ENCODE measurements at places on chromosomes 7 and 10.

GRCh38 chr10:77550378-77550777 lies 87.2 kb downstream of the KCNMA1 start:
- no peak for DNase-seq

- DNase-seq: no peak
Measured at GRCh38 chr7:52857367-52857766, 178.1 kb upstream of the POM121L12 start.

DNA sequence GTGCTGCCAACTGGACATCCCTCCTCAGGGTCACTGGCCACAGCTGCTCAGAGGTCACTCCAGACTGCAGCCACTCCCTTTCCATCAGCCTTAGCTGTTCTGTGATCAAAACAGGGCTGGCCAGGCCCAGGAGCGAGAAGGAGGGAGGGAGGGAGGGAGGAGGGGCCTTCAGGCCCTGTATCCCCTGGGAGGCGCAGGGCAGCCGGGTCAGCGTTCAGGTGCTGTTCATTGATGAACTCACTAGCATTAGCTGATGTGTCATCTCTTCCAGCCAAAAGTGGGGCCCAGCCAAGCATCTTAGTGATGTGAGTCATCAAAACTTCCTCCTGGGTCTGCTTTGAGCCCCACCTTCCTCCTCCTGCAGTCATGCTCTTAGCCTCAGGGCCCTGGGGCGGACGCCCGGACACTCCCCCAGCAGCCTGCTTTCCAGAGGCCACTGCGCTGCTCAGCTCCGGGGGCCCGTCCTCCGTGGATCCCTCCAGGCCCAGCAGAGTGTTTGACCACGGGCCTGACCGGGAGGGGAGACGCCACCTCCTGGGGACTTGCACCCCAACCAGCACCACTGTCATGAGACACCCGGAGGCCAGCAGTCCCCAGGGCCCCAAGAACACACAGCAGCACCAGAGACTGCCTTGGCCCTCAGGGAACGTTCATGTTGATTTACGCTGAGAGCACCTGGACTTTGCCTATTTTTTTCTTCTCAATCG lies 149.2 kb downstream of the PRKAG2 start:
- peak; percentile 77 for DNase-seq

- DNase-seq: no peak
Measured at GRCh38 chr7:5666361-5666760, 115.1 kb downstream of the RNF216 start.

GRCh38 chr7:105655500-105656380 lies 74.4 kb upstream of the EFCAB10 start:
- no peak for DNase-seq

DNA sequence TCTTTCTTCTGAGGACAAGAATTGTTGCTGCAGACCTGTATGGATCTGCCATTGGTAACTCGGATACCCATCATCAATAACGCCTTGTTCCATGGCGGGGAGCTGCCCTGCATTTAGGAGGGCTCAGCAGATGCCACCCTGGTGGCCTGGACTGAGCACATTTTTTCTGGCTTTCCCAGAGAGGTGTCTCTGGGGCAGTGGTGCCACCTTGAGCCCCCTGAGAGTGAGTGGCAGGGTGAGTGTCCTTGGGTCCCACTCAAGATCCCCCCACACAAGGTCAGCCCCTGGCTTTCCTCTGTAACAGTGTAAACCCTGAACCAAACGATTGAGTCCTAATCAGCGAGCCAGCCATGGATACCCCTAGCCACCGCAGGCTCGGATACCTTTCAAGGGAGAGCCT lies 258.6 kb downstream of the GLRX3 start:
- no peak for DNase-seq

DNA sequence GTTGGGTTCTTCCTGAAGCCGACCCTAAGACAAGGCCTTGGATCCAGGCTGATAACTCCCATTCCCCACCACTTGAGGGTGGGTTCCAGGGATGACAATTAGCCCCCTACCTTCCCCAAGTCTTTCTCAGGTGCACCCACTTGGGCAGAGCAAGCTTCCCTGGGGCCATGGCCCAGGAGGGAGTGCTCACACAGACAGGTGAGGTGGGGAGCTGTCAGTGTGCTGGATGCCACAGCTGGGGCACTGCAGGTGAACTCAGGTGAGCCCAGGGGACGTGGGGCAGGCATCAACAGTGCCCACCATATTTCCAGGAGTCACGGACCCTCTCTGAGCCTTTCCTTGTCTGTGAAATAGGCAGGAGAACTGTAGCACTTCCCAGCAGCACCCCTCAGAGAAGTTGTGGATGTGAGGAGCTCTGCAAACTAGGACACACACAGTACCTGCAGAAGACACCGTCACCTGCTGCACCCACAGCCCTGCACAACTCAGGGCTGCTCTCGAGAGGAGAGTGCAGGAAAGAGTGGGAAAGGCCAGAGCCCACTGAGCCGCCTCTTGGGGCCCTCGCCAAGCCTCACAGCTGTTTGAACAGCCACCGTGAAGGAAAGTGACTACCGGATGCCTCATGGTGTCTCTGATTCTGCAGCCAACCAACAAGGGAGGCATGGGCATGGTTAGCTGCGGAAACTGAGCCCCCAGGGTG lies 17.9 kb downstream of the SH3PXD2A start:
- DNase-seq: no peak

All from omental fat pad (tissue), 4 donors.